Stimulated activated CD8-positive, alpha-beta memory T cell treated with anti-CD3 and anti-CD28 coated beads, Interleukin-4, amount 100 ng/mL, for 1 hour (primary cell): ENCODE measurements at places on chromosomes 2 and 18.

GRCh38 chr18:73980289-73980979 is 167.2 kb downstream of the FBXO15 start:
- DNase-seq: no peak

GRCh38 chr2:104504331-104505073 is 349.4 kb upstream of the POU3F3 start:
- DNase-seq: no peak

DNA sequence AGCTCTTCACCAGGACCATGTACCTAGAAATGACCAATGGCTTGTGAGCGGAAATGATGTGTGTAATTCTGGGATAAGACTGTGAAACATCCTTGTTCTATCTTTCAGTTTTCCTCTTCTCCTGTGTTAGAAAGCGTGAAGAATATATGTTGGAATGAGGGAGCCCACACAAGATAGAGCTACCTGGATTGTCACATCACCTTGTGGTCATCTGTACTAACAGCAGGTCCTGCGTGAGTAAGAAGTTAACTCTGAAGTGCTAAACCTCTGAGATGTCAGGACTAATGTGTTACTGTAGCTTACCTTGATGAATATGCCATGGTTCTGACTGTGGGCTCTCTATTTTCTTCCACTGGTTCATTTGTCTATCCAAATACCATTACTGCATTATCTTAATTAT is 75.6 kb downstream of the FASTKD2 start:
- DNase-seq: no peak

GRCh38 chr18:37769826-37770225 is 204.2 kb upstream of the CELF4 start:
- no peak for DNase-seq

GRCh38 chr2:167069855-167070254 is 181.6 kb downstream of the XIRP2 start:
- DNase-seq: no peak

GRCh38 chr2:73386342-73386868 is 769 bp downstream of the ALMS1 start:
- DNase-seq: no peak

- DNase-seq: no peak
Measured at GRCh38 chr2:212194396-212194795, 344.2 kb downstream of the ERBB4 start.

DNA sequence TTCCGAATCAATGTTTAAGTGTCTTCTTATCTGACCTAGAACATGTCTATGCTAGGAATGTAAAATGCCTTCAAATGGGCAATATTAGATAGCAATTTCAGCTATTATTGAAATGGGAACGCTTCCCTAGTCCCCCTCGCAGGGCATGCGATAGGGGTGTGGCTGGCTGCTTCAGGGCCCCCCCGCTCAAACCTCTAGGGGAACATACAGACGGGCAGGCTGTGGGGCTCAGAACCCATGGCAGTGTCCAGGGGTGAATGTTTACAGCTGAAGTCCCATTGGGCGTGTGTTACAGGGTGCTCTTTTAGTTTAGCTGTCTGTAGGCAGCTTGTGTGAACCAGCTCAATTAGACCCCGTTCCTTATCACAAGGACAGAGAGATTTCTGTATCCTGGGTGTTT is 315.9 kb downstream of the DSEL start:
- no peak for DNase-seq

DNA sequence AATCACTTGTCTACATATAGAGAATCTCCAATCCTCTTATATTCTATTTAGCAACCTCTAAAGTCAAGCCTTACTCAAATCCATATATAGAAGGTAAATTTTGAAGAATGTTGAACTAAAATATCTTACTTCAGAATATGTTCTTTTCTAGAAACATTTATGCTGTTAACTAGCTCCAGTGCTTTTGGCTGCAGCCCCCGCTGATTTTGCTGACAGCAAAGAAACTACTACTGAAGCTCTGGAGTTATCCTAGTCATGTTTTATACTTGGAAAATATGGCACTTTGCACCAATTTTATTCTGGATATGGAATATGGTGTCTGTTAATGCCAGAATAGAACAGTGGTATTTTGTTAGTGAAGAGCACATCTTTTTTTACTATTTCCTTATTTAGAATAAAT is 212.4 kb upstream of the FSIP2 start:
- DNase-seq: no peak

- no peak for DNase-seq
Measured at GRCh38 chr2:70084973-70085710, 2.1 kb upstream of the PCBP1 start.

DNA sequence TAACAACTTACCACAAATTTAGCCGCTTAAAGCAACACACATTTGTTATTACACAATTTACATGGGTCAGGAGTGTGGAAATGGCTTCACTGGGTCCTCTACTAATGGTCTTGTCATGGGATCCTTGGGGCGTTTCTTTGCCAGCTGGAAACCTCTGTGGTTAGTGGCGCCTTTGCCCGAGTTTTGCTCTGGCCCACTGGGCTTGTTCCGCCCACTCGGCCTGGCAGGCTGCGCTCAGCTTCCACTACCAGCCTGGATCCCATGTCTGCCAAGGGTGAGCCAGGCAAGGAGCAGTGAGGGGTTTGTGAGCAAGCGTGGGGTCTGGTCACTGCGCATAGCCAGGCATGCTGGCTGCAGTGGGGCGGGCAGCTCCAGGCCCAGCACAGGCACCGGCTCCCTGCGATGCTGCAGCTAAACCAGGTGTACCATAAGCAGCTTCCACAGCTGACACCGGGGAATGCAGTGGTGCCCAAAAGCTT is 16.2 kb upstream of the MBD2 start:
- DNase-seq: no peak

- DNase-seq: no peak
Measured at GRCh38 chr2:37912056-37912455, 13.0 kb upstream of the RMDN2 start.
